ENCODE measurements at places on chromosomes 5 and 9.

DNA sequence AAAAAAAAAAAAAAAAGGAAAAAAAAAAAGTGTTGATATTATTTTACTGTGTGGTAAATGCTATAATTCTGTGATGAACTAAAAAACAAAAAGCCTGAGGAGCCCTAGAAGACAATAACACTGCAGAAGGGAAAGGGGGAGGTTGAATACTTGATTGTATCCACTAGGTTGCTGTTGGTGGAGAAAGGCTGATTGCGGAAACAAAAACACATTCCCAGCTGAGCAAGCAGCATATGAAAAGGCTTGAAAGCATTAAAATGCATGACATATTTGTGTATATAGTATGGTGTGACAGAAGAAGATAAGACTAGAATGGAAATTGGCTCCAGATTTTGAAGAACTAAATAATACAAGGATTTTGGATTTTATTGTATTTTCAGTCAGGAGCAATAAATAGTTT lies 8.9 kb downstream of the RABGAP1 start:
- no peak for DNase-seq

- no peak for DNase-seq
Measured at GRCh38 chr5:133520062-133520461, 92.3 kb downstream of the FSTL4 start.

GRCh38 chr5:54390015-54390414 lies 65.5 kb upstream of the HSPB3 start:
- peak; percentile 97 for DNase-seq

- DNase-seq, result no peak
Measured at GRCh38 chr9:136505406-136506403, 22.9 kb upstream of the SEC16A start.

DNA sequence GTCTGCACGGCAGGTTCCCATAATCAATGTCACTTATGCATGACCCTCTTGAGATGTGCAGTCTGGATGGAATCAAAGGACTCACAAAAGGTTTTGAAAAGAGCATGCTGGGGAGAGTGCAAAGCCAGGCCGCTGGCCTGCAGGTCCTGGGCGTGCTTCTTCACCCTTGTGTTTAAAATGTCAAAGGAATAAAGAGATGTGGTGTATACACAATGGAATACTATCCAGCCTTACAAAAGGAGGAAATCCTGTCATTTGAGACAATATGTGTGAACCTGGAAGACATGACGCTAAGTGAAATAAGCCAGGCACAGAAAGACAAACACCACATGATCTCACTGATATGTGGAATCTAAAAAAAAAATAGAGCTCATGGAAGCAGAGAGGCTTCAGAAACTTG lies 137.5 kb upstream of the PHYKPL start:
- DNase-seq, result no peak

- DNase-seq, result no peak
Measured at GRCh38 chr9:132672413-132672690, 2.1 kb downstream of the GTF3C4 start.

GRCh38 chr9:132996526-132996925 lies 18.0 kb downstream of the GFI1B start:
- DNase-seq, result no peak

DNA sequence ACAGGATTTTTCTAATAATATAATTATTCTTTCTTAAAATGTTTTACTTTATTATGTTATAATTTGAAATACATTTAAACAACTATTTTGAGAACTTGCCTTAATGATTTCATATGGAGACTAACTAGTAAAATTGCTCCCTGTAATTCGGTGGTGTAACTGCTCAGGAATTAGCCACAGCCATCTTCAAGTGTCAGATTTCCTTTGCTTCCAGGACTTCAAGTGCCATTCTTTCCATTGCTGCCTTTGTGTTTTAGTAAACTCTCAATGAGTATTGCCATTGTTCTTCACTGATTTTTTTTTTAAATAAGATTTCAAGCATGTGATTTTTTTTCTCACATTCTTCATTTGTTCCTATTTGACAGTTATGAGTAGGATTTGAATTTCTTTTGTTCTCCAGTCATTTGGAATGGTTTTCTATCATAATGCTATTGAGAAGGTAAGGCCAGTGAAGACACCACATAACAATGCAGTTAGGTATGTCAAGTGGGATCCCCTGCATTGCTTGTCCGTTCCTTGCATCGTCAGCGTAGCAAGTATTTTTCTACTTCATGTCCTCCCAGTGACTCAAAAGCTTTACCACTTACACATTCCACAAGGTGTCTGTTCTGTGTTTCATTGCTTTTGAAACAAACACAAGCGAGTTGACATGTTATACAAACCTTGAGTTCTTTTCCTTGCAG lies 83.7 kb downstream of the LNPEP start:
- DNase-seq, result no peak

- DNase-seq, result peak; percentile 26
Measured at GRCh38 chr5:141512390-141512910, 23.6 kb downstream of the PCDHGC5 start.

DNA sequence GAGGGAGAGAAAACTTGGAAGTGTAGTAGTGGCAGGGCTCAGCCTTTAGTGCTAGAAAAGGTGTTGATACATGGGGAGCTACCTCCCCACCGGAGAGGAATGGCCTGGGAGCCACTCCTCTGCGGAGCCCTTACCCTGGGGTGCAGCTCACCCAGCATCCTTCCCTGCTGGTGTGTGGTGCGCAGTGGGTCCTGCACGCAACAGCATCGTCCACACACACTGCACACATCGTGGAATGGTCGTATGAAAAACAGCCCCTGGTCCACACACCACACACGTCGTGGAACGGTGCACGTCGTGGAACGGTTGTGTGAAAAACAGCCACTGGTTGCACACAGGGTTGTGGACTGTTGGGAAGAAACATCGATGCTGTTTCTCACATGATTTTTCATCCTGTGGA lies 16.1 kb upstream of the AHRR start:
- no peak for DNase-seq

- no peak for DNase-seq
Measured at GRCh38 chr5:1725641-1726468, 73.8 kb downstream of the MRPL36 start.

DNA sequence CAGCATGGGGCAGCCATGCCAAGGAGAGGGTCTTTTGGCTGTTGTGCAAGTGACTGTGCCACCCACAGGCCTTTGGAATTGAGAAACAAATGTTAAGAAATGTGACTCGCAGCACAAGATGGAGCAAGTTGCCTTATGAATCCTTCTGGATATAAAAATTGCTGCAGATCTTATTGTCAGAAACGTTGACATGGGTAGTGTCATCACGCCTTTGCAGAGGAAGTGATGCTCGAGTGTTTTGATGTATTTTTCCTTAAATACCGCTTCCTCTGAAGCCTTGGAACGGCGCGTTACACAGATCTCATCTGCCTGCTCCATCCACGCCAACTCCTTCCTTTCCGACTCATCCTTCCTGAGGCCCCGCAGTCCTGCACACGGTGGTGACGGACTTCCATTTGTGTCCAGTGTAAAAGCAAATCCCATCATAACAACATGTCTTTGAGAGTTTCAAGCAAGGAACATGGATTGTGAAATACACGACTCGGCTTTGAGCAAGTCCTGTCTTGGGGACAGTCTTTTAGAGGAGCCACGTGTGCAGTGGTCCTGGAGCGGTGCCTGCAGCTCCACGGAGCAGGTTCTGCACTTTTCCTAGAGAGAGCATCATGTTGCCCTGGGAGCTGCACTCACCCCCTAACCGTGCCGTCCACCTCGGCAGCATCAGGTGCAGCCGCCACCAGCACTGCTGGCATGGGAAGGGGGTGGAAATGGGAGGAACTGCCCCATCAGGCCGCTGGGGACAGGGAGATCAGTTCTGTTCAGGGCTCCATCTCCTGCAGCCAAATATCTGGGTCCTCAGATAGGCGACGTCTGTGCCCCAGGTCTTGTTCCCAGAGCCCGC lies 15.1 kb downstream of the ROPN1L start:
- no peak for DNase-seq

DNA sequence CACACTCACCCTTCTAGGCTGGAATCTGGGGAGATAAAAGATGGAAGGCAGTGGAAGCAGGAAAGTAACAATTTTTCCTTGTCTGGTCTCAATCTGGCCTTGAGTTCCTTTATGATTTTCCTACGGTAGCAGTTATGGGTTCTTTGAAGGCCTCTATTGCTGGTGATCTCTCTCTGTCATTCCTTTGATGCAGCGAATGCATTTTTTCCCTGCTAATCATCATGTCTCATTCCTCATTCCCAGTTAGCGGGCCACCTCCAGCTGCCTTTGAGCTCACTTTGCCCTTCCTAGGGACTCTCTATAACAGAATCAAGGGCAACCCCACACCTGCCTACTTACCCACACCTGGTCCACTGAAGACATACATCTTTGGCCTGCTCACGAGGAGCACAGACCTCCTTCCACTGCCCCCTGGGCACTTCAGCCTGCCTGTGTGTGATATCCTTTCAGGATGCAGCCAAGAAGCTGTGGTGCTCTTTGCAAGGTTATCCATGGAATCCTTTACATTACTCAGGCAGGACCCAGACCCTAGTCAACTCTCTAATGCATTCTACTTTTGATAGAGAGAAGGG lies 191.7 kb downstream of the DRD1 start:
- no peak for DNase-seq

DNA sequence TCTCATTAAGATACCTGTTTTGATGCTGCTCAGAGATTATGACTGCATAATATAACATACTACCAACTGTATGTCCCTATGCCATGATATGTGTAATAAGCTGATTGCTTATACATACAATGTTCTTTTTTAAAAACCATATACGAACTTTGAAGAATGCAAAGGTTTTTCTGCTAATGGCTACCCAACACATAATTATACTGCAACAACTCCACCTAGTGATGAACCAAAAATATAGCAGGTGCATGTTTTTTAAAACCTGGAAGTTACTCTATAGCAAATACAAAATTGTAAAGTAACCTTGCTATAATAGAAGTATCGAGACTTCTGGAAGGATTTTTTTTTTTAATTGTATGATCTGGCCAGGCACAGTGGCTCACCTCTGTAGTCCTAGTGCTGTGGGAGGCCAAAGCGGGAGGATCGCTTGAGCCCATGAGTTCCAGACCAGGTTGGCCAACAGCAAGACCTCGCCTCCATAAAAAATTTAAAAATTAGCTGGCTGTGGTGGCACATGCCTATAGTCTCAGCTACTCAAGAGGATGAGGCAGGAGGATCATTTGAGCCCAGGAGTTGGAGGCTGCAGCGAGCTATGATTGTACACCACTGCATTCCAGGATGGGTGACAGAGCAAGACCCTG lies 49.1 kb downstream of the HOMER1 start:
- DNase-seq, result no peak

DNA sequence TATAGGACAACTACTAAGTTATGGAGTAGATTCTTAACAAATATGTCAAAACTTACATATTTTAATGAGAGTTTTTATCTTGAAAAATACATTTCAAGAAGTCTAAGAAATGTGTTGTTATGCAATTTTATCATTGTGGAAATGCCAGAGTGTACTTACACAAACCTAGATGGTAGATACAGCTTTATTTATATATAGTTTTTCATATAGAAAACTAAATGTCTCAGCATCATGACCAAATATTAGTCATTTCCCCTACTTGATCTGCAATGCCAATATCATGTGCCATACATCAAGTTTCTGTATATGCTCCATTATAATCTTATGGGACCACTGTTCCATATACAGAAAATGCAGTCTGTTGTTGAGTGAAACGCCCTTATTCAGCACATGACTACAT lies 28.7 kb downstream of the CAST start:
- DNase-seq, result no peak

- DNase-seq, result no peak
Measured at GRCh38 chr5:143435210-143435657, 31.7 kb upstream of the NR3C1 start.
